Left cardiac atrium (tissue), 4 donors: ENCODE measurements at places on chromosomes 16 and 17. TPM values are rescaled to one million over a fixed set of nuclear protein-coding genes. Genes with fewer than 3 reads are reported as not detected.

- DNase-seq, result no peak
Observed at GRCh38 chr17:79487149-79487548, 123.7 kb downstream of the RBFOX3 start.

DNA sequence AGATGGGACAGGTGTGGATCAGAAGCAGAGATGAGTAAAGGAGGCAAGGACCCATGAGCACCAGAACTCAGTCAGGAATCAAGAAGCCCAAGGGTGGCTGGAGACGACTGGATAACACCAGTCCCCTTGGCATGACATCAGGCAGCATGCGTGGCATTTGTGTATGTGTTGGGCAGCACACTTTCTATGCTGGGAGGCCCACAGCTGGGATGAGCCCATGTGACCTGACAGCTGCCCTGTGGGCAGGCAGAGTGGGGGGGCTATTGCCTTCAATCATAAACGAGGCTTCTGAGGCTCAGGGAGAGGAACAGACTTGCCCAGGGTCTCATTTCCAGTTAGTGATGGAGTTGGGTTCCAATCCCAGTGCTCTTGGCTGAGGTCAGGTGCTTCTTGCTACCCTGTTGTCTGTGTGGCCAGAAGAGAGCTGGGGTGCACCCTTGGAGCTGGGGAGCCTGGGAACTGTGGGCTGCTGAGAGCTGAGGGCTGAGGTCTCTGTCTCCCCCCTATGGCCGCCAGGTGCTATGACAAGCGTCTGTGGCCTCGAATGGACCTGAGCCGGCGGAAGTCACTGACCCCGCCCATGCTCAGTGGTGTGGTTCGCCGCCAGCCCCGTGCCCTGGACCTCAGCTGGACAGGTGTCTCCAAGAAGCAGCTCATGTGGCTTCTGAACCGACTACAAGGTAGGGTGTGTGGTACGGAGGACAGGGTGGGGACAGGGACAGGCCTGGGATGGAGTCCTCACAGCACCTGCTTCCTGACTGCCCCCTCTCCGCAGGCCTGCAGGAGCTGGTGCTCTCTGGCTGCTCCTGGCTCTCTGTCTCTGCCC is 7.1 kb upstream of the ORAI3 start:
- peak; percentile 80 for DNase-seq

GRCh38 chr16:85048921-85049562 is 21.4 kb downstream of the KIAA0513 start:
- DNase-seq, result peak; percentile 64

- DNase-seq, result no peak
Observed at GRCh38 chr16:8955828-8956227, 7.9 kb downstream of the USP7 start.

GRCh38 chr17:16281351-16281750 is 64.3 kb downstream of the PIGL start:
- no peak for DNase-seq

GRCh38 chr16:67807148-67807682 is 526 bp downstream of the TSNAXIP1 start:
- no peak for DNase-seq

GRCh38 chr17:13036751-13037150 is 18.9 kb upstream of the ELAC2 start:
- no peak for DNase-seq

Gene TSNAXIP1
- 0.55 TPM for total RNA-seq

Gene SCARF1
- total RNA-seq, result 17.7 TPM

Gene HOXB1
- total RNA-seq, result not detected

Gene COPZ2
- 50.5 TPM for total RNA-seq

Gene KCNJ18
- not detected for total RNA-seq

Gene CFAP97D1
- total RNA-seq, result not detected

Gene ABI3
- 12.5 TPM for total RNA-seq

Gene CCR7
- 0.29 TPM for total RNA-seq

Gene ZNF423
- total RNA-seq, result 11.1 TPM
